ENCODE measurements at places on chromosomes 16 and 17.

DNA sequence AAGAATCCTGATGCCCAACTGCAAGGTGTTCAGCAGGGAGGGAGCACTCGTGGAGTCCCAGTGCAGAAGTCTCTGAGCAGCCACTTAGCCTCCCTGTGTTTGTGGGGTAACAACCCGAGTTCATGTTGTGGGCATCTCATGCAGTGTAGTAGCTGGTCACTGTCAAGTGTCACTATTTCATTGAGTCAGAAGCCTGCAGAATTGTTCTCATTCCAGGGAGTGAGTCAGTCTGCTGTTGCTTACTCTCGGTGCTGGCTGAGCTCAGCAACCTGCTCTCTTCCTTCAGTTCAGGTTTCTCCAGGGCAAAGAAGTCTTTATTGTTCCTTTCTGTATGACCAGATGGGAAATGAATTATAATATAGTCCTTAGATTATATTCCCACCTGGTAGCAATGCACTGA is 24.1 kb downstream of the HMOX2 start:
- peak; percentile 93 for DNase-seq

GRCh38 chr17:8222380-8222629 is 11.9 kb upstream of the AURKB start:
- no peak for DNase-seq

- peak; percentile 78 for DNase-seq
These were observed 14.3 kb downstream of the SLC16A3 start for GRCh38 chr17:82242977-82243647.

GRCh38 chr16:79265701-79266100 is 334.8 kb downstream of the MAF start:
- no peak for DNase-seq

DNA sequence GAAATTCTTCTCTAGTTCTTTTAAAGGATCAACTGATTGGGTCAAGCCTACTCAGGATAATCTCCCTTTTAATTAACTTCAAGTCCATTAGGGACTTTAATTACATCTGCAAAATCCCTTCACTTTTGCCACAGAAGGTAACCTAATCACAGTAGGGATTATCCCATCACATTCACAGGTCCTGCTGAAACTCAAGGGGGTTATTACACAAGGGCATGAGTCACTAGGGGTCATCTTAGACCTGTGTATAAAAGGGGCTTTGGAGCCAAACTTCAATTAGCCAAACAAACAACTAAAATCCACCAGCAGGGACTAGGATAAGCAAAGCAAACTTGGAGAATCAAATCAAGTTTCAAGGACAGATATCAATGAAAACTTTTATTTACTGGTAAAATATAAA is 19.4 kb downstream of the CIAPIN1 start:
- no peak for DNase-seq

- no peak for DNase-seq
These were observed 4.7 kb upstream of the TEKT3 start for GRCh38 chr17:15346066-15346595.
